ENCODE measurements at places on chromosomes 1 and 21.

DNA sequence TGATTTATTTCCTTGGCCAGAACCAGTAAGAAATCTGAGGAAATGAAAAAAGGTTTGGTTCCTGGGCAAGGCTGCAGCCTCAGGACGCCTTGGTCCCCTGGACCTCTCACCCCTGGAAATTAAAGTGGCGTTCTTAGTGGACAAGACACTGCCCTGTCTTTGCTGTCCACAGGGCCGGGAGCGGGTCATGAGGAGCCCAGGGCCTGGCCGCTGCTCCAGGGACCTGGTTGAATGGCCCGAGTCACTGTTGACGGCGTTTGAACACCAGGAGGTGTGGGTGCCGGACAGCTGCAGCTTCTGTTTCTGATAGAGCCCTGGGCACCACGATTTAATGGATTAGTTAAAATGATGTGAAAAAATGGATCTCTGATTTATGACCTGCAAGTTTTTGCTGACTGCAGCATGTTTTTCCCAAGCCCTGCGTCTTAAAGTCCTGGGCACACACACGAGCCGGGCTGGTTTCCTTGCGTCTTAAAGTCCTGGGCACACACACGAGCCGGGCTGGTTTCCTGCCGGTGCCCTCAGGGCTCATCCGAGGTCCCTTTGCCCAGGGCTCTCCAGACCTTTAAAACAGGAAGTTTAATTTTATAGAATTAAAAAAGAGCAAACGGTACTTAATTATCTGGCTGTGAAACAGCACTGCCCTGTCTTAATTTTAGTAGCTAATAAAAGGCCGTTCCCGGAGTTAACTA, 74.1 kb upstream of the ACTRT2 start:
- no peak for DNase-seq

GRCh38 chr1:34785875-34786470, 5.0 kb downstream of the GJB3 start:
- DNase-seq: no peak

GRCh38 chr1:54314696-54315095, 91.5 kb downstream of the SSBP3 start:
- DNase-seq: no peak

DNA sequence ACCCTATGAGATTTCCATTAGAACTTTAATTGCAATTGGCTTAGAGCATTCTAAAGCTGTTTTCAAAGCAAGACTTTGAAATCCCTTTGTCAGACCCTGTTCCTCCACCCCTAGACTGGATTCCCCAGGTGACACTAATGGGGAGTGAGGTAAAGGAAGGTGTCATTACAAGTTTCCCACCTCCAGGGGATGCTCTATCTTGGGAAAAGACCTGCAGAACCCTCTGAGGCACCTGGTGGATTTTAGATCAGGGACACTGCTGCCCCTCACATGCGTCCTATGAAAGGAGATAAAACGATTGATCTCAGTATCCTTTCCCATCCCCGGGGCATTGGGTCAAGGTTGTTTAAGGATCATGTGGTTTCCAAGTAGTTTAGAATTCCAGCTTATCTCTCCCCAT, 80.3 kb upstream of the RGS4 start:
- no peak for DNase-seq

- DNase-seq: no peak
Measured at GRCh38 chr1:61084491-61085031, 2.2 kb downstream of the NFIA start.

DNA sequence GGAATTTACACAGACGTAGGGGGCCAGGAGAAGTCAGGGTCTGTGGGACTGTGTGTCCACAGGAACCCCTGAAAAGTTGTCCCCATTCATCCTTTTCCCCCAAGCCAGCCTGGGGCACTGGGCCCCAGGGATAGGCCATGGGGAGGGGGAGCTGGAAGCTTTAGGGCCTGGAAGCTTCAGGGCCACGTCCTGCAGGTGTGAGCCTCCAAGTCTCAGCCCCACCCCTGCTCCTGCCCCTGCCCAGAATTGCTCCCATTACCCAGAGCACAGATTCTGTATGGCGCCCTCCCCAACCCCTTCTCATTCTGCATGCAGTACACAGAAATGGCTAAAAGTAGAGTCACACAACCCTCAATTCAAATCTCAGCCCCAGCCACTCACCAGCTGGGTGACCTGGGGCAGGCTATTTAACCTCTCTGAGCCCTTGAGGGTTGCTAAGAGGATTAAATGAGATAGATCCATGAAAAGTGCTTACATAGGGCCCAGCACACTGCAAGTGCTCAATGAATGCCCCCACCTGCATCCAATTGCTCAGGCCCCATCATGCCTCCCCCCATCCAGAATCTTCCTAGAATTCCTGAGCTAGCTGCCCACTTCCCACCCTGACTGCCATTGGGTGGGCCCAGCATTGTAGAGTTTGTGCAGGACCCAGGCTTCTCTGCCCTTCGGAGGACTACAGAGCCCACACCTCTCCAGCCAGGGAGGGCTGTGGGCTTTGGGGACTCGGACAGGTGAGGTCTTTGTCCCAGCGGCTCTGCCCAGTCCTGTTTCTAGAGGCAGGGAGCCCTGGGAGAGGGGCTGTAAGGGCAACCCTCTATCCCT, 6.5 kb downstream of the RAP1GAP start:
- no peak for DNase-seq

- DNase-seq: no peak
Measured at GRCh38 chr1:209850342-209850979, 22.7 kb downstream of the UTP25 start.

DNA sequence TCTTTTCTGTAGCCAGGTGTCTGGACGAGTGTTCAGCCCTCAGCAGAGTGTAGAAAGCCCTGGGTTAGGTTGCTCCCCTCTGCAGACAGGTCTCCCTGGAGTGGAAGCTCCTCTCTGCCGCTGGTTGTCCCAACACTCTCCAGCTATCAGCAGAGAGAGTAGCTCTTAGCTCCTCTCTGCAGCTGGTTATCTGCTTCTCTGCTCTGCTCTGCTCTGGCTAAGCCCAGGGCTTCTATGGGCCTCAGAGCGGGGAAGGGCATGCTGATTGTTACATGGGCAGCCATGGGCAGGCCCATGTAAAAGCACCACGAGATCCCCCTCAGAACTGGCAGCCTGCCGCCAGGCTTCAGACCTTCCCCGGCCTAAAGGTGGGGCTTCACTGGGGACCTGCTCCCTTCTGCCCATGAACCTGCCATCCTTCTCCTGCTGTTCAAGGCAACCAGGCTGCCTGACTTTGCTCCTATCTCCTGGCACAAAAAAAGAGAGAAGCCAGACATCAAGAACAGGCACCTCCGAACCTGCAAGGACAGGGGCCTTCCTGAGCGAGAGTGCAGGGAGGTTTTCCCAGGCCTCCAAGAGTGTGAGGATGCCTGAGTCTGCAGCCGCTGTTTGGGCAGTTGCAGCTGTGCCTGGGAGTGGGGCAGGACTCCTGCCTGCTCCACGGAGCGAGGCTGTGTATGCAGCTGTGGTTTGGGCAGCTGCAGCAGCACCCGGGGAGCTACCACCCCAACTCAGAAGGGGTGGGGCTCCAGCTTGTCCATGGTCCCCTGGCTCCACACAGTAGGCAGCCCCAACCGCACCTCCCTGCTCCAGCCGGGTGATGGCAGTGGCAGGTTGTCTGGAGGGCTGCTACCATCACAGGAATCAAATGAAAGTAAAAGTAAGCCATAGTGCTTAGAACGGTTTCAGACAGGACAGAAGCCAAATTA, 973.7 kb downstream of the LTN1 start:
- DNase-seq: no peak

- no peak for DNase-seq
Measured at GRCh38 chr1:91672601-91673161, 172.0 kb downstream of the CDC7 start.

DNA sequence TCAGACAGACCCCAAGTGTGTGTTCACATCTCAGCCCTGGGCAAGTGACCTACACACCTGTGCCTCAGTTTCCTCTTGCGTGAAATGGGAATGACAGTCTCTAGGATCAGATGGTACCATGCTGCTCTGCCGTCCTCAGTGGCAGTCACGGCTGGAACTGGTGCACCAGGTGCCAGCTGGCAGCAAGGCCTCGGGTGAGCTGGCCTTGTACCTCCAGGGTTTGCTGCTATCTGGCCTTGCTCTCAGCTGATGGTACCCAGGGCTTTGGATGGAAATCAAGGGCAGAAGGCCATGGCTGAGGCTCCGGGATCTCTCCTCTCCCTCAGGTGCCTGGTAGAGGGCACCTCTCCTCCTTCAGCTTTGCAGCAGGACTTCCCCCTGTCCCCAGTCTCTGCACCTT, 21.3 kb downstream of the TMEM201 start:
- DNase-seq: no peak
